ENCODE measurements at places on chromosomes 3 and 15.

- H3K27ac ChIP-seq = no peak overlapping the region
- H3K4me1 ChIP-seq = peaks cover 6% of the 10 kb centered on the region
- H3K27me3 ChIP-seq = no peaks in the 10 kb centered on the region
- no peak for DNase-seq
- peaks cover 18% of the 10 kb centered on the region for H3K36me3 ChIP-seq
Observed at GRCh38 chr3:50651445-50651844, 23.3 kb upstream of the DOCK3 start.

DNA sequence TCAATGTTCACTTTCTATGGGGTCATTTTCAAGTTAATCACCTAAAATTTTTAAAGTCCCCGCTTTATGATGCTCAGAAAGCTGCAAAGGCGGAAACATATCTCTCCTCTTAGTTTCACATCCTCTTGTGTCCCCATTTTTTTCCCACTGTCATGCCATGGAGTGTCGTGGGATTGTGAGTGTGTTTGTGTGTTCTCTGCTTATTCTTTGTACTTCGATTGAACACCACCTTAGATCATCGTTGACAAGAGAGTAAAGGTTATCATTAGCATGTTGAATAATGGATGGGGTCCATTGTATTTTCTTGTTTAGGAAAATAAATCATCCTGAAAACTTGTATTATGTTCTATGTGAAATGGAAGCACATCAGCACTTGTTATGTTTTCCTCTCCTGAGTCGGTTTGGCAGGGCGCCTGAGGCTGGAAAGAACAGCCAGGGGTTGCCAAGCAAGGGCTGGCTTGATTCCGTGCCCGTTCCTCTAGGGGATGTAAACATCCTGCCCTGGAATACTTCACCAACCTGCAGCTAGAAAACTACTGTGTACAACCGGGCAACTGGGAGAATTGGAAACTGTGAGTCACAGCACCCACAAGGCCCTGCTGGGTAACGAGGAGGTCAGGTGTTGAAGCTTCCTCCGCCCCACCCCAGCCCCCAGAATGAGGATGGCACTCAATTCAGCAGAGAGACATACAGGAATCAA lies 67.2 kb downstream of the EIF4E3 start:
- H3K4me3 ChIP-seq = peak overlapping the region; percentile 5
- H3K4me1 ChIP-seq = peaks cover 17% of the 10 kb centered on the region
- no peaks in the 10 kb centered on the region for H3K36me3 ChIP-seq
- peak; percentile 89 for DNase-seq
- peak overlapping the region; percentile 53 for H3K27ac ChIP-seq

- no peaks in the 10 kb centered on the region for H3K4me1 ChIP-seq
- no peaks in the 10 kb centered on the region for H3K27me3 ChIP-seq
- no peak for DNase-seq
- no peaks in the 10 kb centered on the region for H3K36me3 ChIP-seq
- H3K4me3 ChIP-seq = no peak overlapping the region
Observed at GRCh38 chr3:59317386-59317785, 267.6 kb upstream of the CFAP20DC start.

DNA sequence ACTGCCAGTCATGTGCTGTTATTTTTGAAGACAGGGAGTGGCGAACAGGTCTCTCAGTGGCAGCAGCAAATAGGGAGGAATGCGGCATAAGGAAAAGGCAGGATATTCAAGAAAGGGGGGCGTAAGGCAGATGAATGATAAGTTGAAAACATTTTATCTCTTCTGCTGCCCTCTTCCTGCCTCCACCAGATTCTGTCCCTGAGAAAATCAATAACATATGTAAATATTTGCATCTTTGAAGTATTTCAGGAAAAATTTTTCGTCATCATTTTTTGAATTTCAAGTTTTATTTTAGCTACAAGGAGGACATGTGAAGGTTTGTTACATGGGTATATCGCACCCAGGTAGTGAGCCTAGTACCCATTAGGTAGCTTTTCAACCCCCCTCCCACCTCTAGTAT lies 616.7 kb downstream of the MCTP2 start:
- H3K27me3 ChIP-seq = no peaks in the 10 kb centered on the region
- peaks cover 6% of the 10 kb centered on the region for H3K4me1 ChIP-seq
- DNase-seq = no peak
- H3K4me3 ChIP-seq = no peak overlapping the region
- H3K36me3 ChIP-seq = no peaks in the 10 kb centered on the region
- H3K27ac ChIP-seq = no peak overlapping the region

- H3K27ac ChIP-seq = no peak overlapping the region
- no peak overlapping the region for H3K4me3 ChIP-seq
- DNase-seq = no peak
- no peaks in the 10 kb centered on the region for H3K27me3 ChIP-seq
- H3K4me1 ChIP-seq = no peaks in the 10 kb centered on the region
- H3K36me3 ChIP-seq = no peaks in the 10 kb centered on the region
Observed at GRCh38 chr3:20741381-20741780, 555.4 kb upstream of the SGO1 start.

- no peak overlapping the region for H3K4me3 ChIP-seq
- peak; percentile 33 for DNase-seq
- peaks cover 20% of the 10 kb centered on the region for H3K4me1 ChIP-seq
- H3K27ac ChIP-seq = no peak overlapping the region
- H3K36me3 ChIP-seq = peaks cover 4% of the 10 kb centered on the region
- no peaks in the 10 kb centered on the region for H3K27me3 ChIP-seq
Observed at GRCh38 chr3:36477655-36478054, 97.4 kb downstream of the STAC start.

GRCh38 chr3:140007911-140008869 lies 73.2 kb downstream of the CLSTN2 start:
- H3K27me3 ChIP-seq = no peaks in the 10 kb centered on the region
- H3K4me1 ChIP-seq = no peaks in the 10 kb centered on the region
- no peak overlapping the region for H3K4me3 ChIP-seq
- no peaks in the 10 kb centered on the region for H3K36me3 ChIP-seq
- no peak overlapping the region for H3K27ac ChIP-seq

DNA sequence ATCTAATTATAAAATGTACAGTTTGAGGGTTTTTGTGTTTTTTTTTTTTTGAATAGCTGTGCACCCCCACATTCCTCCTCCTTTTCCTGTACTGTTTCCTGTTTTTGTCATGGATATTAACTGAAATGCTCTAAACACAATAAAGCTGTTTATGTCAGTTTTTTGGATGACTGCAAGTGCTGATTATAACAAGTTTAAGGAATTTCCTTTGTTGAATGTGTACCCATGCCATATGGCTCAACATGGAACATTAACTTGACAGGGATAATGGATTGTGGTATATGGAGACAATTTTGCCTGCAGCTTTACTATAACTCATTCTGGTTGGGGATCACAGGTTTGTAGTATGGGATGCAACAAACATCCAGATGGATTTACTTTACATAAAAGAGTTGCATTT lies 216.4 kb downstream of the TCF12 start:
- no peaks in the 10 kb centered on the region for H3K36me3 ChIP-seq
- H3K27ac ChIP-seq = no peak overlapping the region
- no peaks in the 10 kb centered on the region for H3K27me3 ChIP-seq
- H3K4me1 ChIP-seq = no peaks in the 10 kb centered on the region

GRCh38 chr3:22671848-22672247 lies 531.3 kb upstream of the UBE2E2 start:
- no peak overlapping the region for H3K27ac ChIP-seq
- no peaks in the 10 kb centered on the region for H3K27me3 ChIP-seq
- H3K4me3 ChIP-seq = no peak overlapping the region
- H3K4me1 ChIP-seq = no peaks in the 10 kb centered on the region

- no peaks in the 10 kb centered on the region for H3K36me3 ChIP-seq
- H3K4me1 ChIP-seq = no peaks in the 10 kb centered on the region
- DNase-seq = no peak
- no peak overlapping the region for H3K27ac ChIP-seq
- no peaks in the 10 kb centered on the region for H3K27me3 ChIP-seq
- H3K4me3 ChIP-seq = no peak overlapping the region
Observed at GRCh38 chr15:69713726-69714559, 261.3 kb downstream of the RPLP1 start.

DNA sequence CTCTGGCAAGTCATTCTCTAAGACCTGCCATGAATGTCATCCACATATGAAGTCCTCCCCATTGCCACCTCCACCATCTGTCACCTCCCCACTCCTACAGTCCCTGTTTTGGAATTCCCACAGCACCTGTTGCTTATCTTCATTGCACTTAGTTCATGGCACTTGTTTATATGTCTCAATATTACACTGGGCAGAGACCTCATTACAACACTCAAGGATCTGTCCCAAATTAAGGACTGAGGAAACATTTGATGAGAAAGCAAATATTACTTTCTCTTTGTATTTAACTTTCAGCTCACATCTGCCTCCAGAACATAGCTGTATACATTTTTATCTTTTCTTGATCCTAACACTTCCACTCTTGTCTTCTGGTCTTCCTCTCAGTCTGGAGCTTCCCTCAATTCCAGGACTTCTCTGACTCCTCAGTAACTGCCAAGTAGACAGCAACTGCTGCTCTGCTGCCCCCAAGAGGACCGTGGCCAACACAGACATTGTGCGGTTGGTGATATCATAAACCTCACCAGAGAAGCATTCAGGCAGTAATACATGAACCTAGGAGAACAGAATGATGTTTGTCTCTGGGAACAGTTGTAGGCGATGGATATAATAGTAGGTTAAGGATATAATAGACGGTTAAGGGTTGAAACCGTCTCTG lies 45.0 kb upstream of the FGF12 start:
- H3K4me3 ChIP-seq = no peak overlapping the region
- H3K4me1 ChIP-seq = no peaks in the 10 kb centered on the region
- H3K27me3 ChIP-seq = no peaks in the 10 kb centered on the region
- H3K27ac ChIP-seq = no peak overlapping the region
- DNase-seq = no peak

DNA sequence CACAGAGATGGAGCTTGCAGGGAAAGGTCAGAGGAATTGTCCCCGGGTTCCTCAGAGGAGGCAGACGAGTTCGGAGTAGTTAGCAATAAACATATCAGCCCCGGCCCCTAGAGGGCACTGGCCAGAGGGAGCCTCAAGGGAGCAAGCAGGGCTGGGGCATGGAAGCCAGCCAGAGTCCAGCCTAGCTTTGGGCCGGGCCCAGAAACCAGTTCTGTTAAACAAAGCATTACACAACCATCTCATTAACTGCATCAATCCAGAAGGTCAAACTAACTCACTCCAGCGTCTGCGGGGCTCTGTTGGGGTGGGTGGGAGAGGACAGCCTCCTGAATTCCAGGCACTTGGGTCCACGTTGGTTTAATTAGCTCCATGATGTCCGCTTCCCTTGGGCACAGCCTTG lies 41.0 kb upstream of the IREB2 start:
- no peaks in the 10 kb centered on the region for H3K4me1 ChIP-seq
- no peak for DNase-seq
- H3K27ac ChIP-seq = no peak overlapping the region
- H3K4me3 ChIP-seq = no peak overlapping the region

DNA sequence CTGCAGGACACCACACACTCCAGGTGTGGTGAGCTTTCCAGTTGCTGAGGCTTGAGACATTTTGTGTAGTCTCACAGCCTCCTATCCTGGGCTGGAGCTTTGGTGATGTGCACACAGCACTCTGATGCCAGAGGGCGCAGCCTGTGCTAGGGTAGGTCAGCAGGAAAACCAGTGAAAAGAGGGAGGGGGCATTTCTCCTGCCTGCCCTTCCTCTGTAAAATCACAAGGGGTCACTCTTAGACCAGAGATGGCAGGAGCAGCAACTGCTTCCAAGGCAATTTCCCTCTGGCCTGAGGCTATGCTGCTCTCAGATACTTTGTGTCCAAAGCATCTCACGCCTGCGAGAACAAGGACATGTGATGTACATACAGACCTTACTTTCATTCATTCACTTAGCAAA lies 16.5 kb upstream of the MUSTN1 start:
- H3K4me3 ChIP-seq = no peak overlapping the region
- H3K36me3 ChIP-seq = peaks cover 85% of the 10 kb centered on the region
- H3K27ac ChIP-seq = no peak overlapping the region
- DNase-seq = peak; percentile 19

- peaks cover 68% of the 10 kb centered on the region for H3K27me3 ChIP-seq
- no peak for DNase-seq
- H3K4me3 ChIP-seq = peak within 1 kb of the TSS; percentile 50
- no peak within 1 kb of the TSS for H3K27ac ChIP-seq
Observed at GRCh38 chr15:40282869-40283614, at the start of gene ANKRD63. ANKRD63 (minus strand) TSS chr15:40283064; CDS start chr15:40282586, 478 bp downstream.

DNA sequence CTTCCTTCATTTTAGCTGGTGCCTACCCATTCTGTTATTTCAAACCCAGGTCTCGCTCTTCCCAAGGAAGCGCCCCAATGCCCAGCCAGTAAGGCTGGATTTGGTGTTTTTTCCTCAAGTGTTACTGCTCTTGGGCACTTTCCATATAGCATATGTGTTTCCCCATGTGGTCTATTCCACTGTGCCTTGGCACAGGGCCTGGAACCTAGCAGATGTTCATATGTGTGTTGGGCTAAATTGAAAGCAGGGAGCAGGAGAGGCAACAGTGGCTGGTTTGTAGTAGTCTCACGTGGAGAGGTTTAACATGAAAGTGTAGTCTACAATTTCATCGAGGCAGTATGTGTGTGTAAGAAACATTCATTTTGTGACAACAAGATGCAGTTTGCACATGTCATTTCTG lies 48.2 kb upstream of the TEX264 start:
- H3K36me3 ChIP-seq = peaks cover 5% of the 10 kb centered on the region
- no peak overlapping the region for H3K4me3 ChIP-seq
- H3K4me1 ChIP-seq = peaks cover 37% of the 10 kb centered on the region
- no peaks in the 10 kb centered on the region for H3K27me3 ChIP-seq
- no peak overlapping the region for H3K27ac ChIP-seq
- DNase-seq = no peak

- no peak overlapping the region for H3K4me3 ChIP-seq
- no peak overlapping the region for H3K27ac ChIP-seq
- DNase-seq = no peak
Observed at GRCh38 chr3:43748179-43748578, 57.4 kb downstream of the ABHD5 start.

GRCh38 chr15:101050623-101051290 lies 131.6 kb downstream of the LRRK1 start:
- H3K4me1 ChIP-seq = no peaks in the 10 kb centered on the region
- H3K4me3 ChIP-seq = no peak overlapping the region
- peaks cover 56% of the 10 kb centered on the region for H3K36me3 ChIP-seq
- DNase-seq = peak; percentile 58

DNA sequence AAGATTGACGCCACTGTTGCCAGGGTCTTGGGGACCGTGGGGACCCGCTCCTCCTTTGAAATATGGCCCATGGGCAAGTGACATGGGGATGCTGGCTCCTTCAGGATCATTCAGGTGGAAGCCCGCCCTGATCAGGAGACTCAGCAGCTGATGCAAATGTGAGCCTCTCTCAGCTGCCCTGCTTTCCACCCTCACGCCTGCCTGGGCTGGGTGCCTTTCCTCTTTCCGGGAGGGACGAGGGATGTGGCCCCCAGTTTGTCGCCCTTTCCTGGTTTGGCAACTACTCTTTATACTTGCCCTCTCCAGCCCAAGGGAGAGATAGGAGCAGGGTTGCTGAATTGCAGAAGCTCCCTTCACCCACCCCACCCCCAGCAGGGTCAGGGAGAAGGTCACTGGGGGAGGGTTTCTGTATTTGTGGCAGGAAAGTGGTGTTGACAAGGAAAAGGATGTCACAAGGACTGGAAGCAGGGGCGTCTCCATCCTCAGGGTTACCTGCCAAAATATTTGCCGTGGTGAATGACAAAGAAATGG lies 21.8 kb downstream of the DNASE1L3 start:
- no peaks in the 10 kb centered on the region for H3K36me3 ChIP-seq
- H3K27ac ChIP-seq = no peak overlapping the region
- no peaks in the 10 kb centered on the region for H3K27me3 ChIP-seq
- H3K4me3 ChIP-seq = no peak overlapping the region
- H3K4me1 ChIP-seq = no peaks in the 10 kb centered on the region
- DNase-seq = no peak

Data from tibial artery (tissue), 4 donors.